GM12892 (cell line): ENCODE measurements at places on chromosomes 1 and 21.

- peak; percentile 29 for DNase-seq
These were observed 507 bp downstream of the AK5 start for GRCh38 chr1:77282187-77282865.

DNA sequence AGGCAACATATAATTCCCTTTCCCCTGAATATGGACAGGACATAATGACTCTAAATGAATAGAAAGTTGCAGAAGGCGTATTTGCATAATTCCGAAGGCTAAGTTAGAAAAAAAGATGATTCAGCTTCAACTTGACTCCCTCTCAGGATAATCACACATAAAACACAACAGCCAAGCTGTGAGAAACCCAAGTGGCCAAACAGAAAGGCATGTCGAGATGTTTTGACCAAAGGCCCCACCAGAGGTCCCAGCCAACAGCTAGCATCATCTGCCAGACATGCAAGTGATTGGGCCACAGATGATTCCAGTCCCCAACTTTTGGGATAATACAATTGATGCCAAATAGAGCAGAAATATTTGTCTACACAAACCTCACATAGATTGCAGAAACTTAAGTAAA, 444.9 kb downstream of the LTN1 start:
- no peak for DNase-seq

GRCh38 chr1:226098870-226099835, 36.6 kb downstream of the H3-3A start:
- DNase-seq: no peak

DNA sequence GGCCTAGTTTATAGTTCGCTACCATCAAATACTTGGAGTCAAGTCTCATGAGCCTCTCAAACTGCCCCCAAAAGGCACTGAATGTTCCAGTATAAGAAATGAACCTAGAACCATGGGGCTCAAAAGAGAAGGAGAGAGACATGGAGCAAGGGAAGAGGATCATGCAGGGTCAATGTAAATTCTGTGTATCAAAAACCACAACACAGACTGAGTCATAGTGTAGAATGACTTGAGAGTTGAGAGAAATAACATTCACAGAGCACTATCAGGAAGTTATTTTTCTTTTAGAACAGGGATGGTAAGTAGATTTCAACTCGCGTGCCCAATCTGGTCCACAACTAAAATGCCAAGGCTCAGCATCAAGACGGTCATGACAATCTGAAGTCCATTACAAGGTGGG, 59.8 kb downstream of the GNG12 start:
- no peak for DNase-seq

GRCh38 chr1:72137656-72138055, 144.7 kb downstream of the NEGR1 start:
- DNase-seq: no peak

- no peak for DNase-seq
These were observed 6.8 kb upstream of the PSMG1 start for GRCh38 chr21:39189857-39190604.

- DNase-seq: no peak
These were observed 1.2 kb upstream of the IFFO2 start for GRCh38 chr1:18957532-18958300.
